ENCODE measurements at places on chromosomes 13 and 19.

- no peak for DNase-seq
Measured at GRCh38 chr19:47623921-47624391, 15.0 kb downstream of the BICRA start.

- DNase-seq, result no peak
Measured at GRCh38 chr13:44011036-44011435, 131.3 kb downstream of the LACC1 start.

- no peak for DNase-seq
Measured at GRCh38 chr19:35715981-35716800, 1.6 kb upstream of the KMT2B start.

- no peak for DNase-seq
Measured at GRCh38 chr13:50892210-50892944, 17.2 kb upstream of the RNASEH2B start.

Measured in fibroblast of skin of right biceps (primary cell).